CMK (cell line): ENCODE measurements at places on chromosomes 13 and 19.
A peak's percentile ranks its signal among the peaks of the same experiment; 100 is the strongest.

- DNase-seq = no peak
These were observed 38.3 kb downstream of the MRPS31 start for GRCh38 chr13:40732658-40733057.

DNA sequence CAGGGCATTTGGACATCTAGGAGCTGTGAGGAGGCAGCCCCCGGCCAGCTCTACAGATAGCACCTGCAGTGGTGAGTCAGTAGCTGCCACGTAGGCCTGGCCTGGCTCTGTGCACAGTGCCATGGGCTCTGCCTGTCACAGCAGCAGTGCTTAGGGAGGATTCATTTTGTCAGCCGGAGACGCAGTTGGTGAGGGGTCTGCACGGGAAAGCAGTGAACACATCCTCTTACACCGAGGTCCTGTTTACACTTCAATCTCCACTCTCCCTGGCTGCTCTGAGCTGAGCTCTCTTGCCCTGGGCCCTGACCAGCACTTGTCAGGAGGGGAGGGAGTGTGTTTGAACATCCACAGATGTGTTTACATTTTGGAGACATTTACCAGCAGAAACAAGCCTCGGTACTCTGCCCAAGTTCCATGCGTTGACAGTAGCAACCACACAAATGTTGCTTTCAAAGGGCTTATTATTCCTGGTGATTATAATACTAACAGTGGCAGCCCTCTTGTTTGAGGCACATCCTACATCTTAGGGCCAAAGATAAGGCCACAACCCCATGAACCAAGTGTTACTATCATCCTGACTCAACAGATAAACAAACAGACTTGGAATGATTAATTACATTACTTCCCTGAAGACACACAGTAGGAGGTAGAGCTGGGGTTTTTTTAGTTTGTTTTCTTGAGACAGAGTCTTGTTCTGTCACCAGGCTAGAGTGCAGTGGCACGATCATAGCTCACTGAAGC, 148.9 kb downstream of the USP12 start:
- DNase-seq = no peak

GRCh38 chr13:25990801-25991200, 61.0 kb downstream of the SHISA2 start:
- DNase-seq = no peak

- DNase-seq = no peak
These were observed 242.4 kb upstream of the TMTC4 start for GRCh38 chr13:100917011-100917410.

DNA sequence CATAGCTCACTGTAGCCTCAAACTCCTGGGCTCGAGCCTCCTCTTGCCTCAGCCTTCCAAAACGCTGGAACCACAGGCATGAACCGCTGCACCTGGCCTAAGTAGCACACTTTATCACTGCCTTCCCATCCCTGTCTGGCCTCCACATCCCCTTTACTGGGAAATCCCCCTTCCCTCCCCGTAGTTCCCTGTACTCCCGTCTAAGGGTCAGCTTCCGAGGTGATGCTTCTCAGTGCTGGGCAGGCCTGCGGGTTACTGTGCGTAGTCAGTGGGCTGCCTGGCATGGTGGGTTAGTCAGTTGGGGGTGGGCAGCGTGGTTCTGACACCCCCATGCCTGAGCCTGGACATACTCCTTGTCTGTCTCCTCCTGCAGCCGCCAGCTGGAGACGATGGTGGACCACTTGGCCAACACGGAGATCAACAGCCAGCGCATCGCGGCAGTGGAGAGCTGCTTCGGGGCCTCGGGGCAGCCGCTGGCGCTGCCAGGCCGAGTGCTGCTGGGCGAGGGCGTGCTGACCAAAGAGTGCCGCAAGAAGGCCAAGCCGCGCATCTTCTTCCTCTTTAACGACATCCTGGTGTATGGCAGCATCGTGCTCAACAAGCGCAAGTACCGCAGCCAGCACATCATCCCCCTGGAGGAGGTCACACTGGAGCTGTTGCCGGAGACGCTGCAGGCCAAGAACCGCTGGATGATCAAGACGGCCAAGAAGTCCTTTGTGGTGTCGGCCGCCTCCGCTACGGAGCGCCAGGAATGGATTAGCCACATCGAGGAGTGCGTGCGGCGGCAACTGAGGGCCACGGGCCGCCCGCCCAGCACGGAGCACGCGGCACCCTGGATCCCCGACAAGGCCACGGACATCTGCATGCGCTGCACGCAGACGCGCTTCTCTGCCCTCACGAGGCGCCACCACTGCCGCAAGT, 8.4 kb downstream of the PLEKHF1 start:
- DNase-seq = no peak

- DNase-seq = no peak
These were observed 210.5 kb downstream of the GPC6 start for GRCh38 chr13:93437081-93437480.

- peak; percentile 51 for DNase-seq
These were observed 68.7 kb downstream of the ZAR1L start for GRCh38 chr13:32246468-32246867.

GRCh38 chr13:65472336-65472735, 1757.8 kb downstream of the PCDH9 start:
- no peak for DNase-seq

DNA sequence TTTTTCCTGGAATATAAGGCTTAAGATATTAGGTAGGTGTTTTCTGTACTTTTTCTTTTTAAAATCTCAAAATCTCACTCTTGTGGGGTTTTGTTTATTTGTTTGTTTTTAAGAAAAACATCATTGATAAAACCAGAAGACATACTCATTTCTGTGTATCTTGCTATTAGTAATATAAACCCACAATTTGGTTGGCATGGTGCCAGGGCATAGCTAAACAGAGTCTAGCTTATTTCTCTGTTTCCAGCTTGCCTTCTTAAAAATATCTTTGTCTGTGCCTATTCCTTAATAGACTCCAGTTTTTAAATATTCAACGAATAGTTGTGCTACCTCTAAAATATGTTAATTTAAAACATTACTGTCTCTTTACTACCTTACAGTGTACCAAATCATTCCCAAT, 1121.9 kb upstream of the PCDH20 start:
- no peak for DNase-seq

GRCh38 chr13:71864986-71865873, 1.8 kb downstream of the DACH1 start:
- peak; percentile 85 for DNase-seq

DNA sequence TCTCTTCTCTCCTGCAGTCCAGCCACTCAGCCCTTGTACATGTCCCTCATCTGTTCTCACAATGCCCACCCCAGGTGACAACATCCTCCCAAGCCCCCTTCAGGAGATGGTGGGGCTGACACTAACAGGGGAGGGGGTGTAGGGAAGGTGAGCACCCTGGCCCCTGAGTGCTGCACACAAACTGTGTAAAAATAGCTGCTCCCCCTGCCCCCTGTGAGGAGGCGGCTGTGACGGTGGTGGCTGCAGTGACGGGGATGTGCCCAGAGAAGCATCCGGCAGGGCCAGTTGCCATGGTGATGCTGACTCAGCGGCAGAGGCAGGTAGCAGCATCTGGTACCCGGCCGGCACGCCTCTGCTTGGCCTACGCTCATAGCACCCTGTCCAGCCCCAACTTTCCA, 13.0 kb upstream of the JUND start:
- DNase-seq = no peak

DNA sequence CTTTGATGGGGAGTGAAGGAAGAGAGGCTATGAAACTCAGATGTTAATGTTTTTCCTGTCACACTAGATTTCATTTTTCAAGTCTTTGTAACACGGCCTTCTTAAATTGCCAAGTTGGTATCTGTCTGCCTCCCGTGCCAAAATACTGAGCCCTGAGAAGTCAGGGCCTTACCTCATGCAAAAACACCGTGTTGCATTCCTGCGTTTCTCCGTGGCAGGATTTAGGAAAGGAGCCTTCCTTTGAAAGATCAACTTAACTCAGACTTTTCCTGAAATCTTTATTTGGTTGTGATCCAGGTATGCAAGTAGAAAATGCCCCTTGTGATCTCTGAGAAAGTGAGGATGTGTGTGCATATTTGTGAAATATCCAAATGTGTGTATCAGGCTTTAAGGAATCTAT, 1291.0 kb upstream of the SLC10A2 start:
- no peak for DNase-seq

GRCh38 chr19:1377965-1378785, 5.5 kb upstream of the NDUFS7 start:
- no peak for DNase-seq

DNA sequence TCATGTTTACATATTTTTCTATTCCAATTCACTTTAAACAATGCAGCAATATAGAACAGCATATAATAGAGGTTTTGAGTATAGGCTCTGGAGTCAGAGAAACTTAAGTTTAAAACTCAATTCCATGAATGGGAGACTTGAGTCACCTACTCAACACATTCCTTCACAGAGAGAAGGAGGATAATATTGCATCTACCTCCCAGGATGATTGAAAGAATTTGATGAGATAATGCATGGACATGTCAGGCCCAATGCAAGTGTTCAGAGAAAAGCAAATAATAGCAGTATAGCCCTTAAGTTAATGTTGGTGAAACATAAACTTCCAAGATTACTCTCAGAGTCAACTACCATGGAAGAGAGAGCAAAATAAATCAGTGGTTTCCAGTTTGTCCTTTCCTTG, 170.2 kb downstream of the DCLK1 start:
- no peak for DNase-seq

DNA sequence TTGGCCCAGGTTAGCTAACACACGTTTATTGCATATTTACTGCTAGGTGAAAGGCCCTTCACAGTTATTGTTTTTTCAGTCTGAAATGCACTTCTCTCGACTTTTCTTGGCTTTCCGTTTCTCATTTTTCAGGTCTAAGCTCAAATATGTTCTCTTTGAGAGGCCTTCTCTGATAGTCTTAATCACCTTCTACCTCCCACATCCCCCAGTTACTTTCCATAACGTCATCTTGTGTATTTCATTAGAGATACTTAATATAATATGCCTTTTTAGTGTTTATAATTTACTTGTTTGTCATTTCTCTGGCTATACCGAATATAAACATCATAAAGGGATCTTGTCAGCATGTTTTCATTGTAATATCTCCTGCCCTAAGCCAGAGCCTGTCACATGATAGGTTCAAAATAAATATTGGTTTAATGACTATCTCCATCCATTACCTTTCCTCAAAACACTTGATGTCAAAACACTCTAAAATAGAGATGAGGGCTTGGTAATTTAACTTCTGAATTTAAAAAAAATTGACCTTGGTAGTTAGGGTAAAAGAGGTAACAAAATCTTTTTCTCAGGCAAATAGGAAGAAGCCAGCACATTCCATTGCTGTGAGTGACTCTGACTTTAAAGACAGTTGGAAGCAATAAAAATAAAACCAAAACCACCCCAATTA, 168.6 kb upstream of the RFC3 start:
- no peak for DNase-seq

GRCh38 chr13:62595976-62596375, 1180.3 kb upstream of the PCDH20 start:
- no peak for DNase-seq

DNA sequence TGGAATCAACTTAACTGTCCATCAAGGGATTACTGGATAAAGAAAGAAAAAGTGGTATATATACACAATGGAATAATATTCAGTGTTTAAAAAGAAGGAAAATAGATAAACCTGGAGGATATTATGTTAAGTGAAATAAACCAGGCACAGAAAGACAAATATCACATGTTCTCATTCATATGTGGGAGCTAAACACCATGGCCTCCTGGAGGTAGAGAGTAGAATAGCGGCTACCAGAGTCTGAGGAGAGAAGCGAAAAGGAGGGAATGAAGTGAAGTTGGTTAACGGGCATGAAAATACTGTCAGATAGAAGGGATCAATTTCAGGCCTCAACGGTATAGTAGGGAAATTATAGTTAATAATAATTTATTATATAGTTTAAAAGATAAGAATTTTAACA, 147.5 kb upstream of the OBI1 start:
- peak; percentile 20 for DNase-seq

- DNase-seq = no peak
These were observed 3.2 kb downstream of the ZNF726 start for GRCh38 chr19:23917856-23918255.

- DNase-seq = no peak
These were observed 880 bp upstream of the C19orf12 start for GRCh38 chr19:29715701-29716581.

DNA sequence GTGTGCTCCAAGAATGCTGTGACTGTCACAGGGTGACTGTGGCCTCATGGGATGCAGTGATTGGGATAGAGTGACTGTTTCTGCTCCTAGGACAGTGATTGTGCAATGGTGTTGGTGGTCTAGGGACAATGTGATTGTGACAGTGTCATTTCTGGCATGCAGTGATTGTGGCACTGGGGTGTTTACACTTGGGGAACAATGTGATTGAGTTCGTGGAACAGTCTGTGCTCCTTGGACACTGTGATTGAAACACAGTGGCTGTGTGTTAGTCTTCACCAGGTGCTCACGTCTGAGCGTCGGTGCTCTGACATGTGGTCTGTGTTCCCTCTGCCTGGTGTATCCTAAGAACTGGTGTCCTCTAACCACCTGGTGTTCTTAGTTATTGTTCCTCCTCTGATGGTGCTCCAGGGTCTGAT, 1.7 kb downstream of the PDE4A start:
- no peak for DNase-seq

GRCh38 chr13:19158526-19159174, 23.0 kb downstream of the TUBA3C start:
- DNase-seq = no peak

GRCh38 chr13:66375756-66376155, 854.4 kb downstream of the PCDH9 start:
- no peak for DNase-seq

GRCh38 chr13:35630551-35631275, 154.2 kb upstream of the MAB21L1 start:
- DNase-seq = no peak

DNA sequence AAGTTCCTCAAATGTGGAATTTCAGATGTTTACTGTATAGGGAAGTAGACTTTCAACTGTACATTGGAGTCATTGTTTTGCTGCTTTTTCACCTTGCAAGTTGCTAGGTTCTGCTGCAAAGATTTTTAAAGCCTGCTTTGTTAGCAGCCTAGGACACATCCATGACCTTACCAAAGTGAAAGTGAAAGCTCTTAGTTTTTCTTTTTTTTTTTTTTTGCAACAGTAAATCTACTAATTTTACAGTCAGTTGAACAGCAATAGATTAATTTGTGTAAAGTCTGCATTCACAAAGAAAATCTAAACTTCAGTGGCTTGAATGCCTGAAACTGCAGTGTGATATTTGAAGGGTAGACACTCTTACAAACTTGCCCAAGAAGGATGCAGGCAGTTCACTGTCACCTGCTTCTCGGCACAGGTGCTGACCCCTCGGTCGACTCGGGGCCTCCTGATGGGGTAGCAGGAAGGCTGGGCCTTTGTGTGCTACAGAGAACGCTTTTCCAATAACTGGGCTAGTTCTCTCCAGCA, 5.0 kb upstream of the MTIF3 start:
- DNase-seq = no peak
